ENCODE measurements at places on chromosomes 13 and 19. TPM values are rescaled to one million over a fixed set of nuclear protein-coding genes. Genes with fewer than 3 reads are reported as not detected.

GRCh38 chr13:32309312-32310133, 5.6 kb downstream of the ZAR1L start:
- H3K36me3 ChIP-seq, result no peaks in the 10 kb centered on the region
- no peak overlapping the region for H3K27ac ChIP-seq

GRCh38 chr13:41386211-41386610, 71.1 kb upstream of the RGCC start:
- no peak overlapping the region for H3K27ac ChIP-seq
- DNase-seq, result no peak
- no peaks in the 10 kb centered on the region for H3K4me1 ChIP-seq

DNA sequence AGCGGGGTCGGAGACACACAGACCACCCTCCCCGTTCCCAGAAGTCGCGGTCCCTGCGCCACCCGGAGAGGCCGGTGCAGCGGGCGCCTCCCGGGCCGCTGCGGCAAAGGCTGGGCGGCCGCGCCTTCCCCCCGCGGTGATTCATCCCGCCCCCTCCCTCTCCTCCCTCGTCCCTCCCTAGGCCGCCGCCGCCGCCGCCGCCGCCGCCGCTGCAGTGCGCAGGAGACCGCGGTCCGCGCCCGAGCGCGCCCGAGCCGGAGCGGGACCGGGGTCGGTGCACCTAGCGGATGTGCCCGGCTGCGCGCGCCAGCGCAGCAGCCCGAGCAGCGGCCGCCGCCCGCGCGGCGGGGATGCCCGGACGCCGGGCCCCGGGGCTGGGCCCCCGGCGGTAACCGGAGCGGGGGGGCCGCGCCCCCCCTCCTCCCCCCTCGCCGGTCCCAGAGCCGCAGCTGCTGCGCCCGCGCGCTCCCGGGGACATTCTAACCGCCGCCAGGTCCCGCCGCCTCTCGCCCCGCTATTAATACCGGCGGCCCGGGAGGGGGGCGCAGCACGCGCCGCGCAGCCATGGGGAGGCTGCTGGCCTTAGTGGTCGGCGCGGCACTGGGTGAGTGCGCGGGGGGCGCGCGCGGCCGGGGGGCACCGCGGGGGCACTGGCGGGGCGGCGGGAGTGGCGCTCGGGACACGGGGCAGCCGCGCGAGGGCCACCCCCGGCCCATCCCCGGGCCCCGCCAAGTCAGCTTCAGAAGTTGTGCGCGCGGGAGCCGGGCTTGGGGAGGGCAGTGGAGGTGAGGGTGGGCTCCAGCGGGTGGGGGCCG, at the start of gene SCN1B:
TSS of gene SCN1B (plus strand) at position 214 of the 815 bp plus-strand sequence. CDS start at position 565, 351 bp downstream.
- H3K4me3 ChIP-seq, result peak within 1 kb of the TSS; percentile 11
- H3K4me1 ChIP-seq, result peaks cover 21% of the 10 kb centered on the region
- peaks cover 40% of the 10 kb centered on the region for H3K27me3 ChIP-seq
- no peak for DNase-seq

DNA sequence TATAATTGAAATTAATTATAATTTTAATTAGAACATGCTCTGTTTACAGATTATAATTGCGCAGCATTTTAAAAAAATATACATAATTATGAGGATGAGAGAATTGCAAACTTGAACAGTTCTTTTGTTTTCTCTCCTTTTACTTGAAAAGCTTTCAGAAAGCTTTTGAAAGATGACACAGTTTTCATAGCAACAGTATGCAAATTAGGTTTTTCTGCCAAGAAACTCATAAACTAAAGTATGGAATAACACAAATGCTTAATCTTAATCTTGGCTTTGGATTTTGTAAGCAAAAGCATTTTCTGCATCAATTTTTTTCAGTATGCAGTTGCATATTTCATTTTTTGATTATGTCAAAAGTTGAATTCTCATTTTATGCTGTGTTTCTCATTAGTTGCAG, 32.8 kb upstream of the AKAP11 start:
- no peak overlapping the region for H3K27ac ChIP-seq
- DNase-seq, result no peak
- H3K4me3 ChIP-seq, result no peak overlapping the region
- H3K27me3 ChIP-seq, result no peaks in the 10 kb centered on the region

DNA sequence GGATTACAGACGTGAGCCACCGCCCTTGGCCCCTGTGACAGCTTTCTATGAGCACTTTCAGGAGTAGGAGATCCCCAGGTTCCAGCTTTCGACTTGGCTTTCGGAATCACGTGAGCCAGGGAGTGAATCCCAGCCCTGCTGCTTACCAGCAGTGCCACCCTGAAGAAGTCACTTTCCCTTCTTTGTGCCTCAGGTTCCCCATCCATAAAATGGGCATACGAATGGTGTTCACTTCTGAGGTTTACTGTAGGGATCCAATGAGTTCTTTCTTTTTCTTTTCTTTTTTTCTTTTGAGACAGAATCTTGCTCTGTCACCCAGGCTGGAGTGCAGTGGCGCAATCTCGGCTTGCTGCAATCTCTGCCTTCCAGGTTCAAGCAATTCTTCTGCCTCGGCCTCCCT, 4.3 kb upstream of the HOMER3 start:
- H3K27me3 ChIP-seq, result no peaks in the 10 kb centered on the region
- H3K36me3 ChIP-seq, result no peaks in the 10 kb centered on the region
- H3K4me3 ChIP-seq, result no peak overlapping the region
- H3K4me1 ChIP-seq, result peaks cover 11% of the 10 kb centered on the region

DNA sequence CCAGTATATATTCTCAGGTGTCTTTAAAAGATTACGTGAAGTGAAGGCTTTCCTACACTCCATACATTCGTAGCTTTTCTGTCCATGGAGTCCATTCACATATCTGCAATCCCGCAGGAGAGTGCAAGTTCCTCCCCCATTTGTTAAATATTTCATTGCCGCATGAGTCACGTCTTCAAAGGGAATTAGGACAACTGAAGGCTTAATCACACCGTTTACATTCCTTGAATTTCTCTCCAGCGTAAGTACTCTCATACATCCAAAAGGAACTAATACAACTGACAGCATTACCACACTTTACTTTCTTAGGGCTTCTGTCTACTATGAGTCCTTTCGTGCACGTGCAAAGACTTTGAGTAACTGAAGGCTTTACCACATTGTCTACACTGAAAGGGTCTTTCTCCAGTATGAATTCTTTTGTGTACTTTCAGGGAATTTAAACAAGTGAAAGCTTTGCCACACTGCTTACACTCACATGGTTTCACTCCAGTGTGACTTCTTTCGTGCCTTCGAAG, 29.0 kb upstream of the ZNF564 start:
- no peaks in the 10 kb centered on the region for H3K27me3 ChIP-seq
- DNase-seq, result no peak
- no peak overlapping the region for H3K4me3 ChIP-seq

DNA sequence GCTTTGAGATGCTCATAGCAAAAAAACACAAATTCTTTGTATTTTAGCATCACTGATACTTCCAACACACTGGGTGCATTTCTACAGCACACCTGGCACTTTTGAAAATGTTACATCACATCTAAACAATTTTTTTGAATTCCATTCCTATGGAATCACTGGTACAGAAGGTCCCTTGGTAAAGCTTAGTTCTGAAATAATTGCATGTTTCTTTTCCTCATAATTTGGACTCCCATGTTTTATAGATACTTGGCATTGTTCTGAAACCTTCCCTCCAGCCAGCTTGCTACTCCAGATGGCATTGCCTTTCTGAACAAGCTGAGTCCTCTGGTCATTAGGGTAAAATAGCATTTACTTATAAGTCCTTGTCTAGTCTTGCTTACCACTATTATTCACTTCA, 481.3 kb upstream of the GPC6 start:
- no peak overlapping the region for H3K4me3 ChIP-seq
- DNase-seq, result no peak
- no peak overlapping the region for H3K27ac ChIP-seq
- no peaks in the 10 kb centered on the region for H3K4me1 ChIP-seq
- H3K36me3 ChIP-seq, result no peaks in the 10 kb centered on the region

DNA sequence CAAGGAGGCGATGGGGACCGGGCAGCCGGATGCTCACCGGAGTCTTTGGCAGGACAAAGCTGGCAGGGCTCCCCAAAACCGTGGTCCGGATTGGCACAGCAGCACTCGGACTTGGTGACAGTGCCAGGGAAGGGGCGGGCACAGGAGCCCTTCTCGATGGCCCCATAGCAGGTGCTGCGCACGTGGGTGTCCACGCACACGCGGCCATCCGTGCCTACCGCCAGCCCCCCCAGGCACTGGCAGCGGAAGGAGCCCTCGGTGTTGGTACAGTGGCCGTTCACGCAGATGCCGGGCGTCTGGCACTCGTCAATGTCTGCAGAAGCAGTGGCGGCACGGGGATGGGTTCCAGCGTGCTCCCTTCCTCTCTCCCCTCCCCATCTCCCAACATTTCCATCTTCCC, 17.9 kb downstream of the FBN3 start:
- H3K27me3 ChIP-seq, result no peaks in the 10 kb centered on the region
- H3K4me1 ChIP-seq, result no peaks in the 10 kb centered on the region
- H3K4me3 ChIP-seq, result no peak overlapping the region
- H3K36me3 ChIP-seq, result no peaks in the 10 kb centered on the region

GRCh38 chr13:35162420-35162819, 220.3 kb downstream of the NBEA start:
- DNase-seq, result no peak
- H3K4me1 ChIP-seq, result no peaks in the 10 kb centered on the region
- no peaks in the 10 kb centered on the region for H3K27me3 ChIP-seq
- H3K36me3 ChIP-seq, result no peaks in the 10 kb centered on the region

DNA sequence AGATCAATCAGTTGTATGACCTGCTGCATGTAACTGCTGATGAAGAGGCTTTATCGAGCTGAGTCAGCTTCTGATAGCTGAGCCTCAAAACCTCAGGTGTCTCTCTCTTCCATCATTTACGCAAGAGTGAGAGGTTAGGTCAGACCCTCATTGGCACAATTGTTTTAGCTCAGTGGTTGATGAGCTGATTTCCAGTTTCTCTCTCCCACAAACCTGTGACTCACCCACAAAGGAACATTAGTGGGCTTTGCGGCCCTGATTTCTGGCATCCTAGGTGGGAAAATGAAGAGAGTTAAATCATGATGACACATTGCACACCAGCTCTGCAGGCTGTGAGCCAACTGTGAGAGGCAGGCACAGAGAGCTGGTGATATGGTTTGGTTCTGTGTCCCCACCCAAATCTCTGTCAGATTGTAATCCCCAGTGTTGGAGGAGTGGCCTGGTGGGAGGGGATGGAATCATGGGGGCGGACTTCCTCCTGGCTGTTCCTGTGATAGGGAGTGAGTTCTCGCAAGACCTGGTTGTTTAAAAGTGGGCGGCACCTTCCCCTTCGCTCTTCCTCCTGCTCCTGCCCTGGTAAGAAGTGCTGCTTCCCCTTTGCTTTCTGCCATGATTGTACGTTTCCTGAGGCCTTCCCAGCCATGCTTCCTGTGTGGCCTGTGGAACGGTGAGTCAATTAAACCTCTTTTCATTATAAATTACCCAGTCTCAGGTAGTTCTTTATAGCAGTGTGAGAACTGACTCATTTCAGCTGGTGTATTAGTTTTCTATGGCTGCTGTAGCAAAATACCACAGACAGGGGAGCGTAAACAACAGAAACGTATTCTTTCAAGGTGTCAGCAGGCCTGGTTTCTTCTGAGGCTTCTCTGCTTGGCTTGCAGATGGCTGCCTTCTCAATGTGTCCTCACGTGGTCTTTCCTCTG, 33.5 kb upstream of the TMTC4 start:
- no peak for DNase-seq
- H3K36me3 ChIP-seq, result no peaks in the 10 kb centered on the region
- no peak overlapping the region for H3K27ac ChIP-seq
- H3K4me3 ChIP-seq, result no peak overlapping the region
- no peaks in the 10 kb centered on the region for H3K27me3 ChIP-seq

GRCh38 chr19:7909471-7910067, 5.1 kb upstream of the TGFBR3L start:
- H3K4me3 ChIP-seq, result no peak overlapping the region
- H3K27ac ChIP-seq, result no peak overlapping the region
- DNase-seq, result no peak
- H3K4me1 ChIP-seq, result peaks cover 9% of the 10 kb centered on the region
- no peaks in the 10 kb centered on the region for H3K36me3 ChIP-seq
- peaks cover 10% of the 10 kb centered on the region for H3K27me3 ChIP-seq

GRCh38 chr13:46535825-46536224, 17.1 kb upstream of the LRCH1 start:
- no peaks in the 10 kb centered on the region for H3K4me1 ChIP-seq
- no peak overlapping the region for H3K4me3 ChIP-seq
- no peak overlapping the region for H3K27ac ChIP-seq

DNA sequence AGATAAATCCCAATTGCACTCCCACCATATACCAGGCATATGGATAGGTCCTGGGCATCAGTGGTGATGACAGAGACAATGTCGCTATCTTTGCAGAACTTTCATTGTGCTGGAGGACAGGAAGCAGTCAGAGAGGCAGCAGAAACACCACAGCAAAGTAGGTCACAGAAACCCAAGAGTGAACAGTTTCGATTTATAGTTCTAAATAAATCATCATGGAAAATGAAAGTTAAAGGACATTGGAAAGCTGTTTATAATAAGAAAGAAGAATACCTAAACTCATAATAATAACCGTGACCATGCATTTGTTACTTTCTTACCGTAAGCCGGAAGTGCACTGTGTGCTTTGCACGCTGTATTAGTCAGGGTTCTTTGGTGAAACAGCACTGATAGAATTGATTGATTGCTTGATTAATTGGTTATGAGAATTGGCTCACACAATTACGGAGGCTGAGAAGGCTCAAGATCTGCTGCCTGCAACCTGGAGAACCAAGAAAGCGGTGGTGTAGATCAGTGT, 38.9 kb downstream of the ALOX5AP start:
- H3K4me1 ChIP-seq, result no peaks in the 10 kb centered on the region
- no peak overlapping the region for H3K27ac ChIP-seq
- no peaks in the 10 kb centered on the region for H3K27me3 ChIP-seq
- no peak overlapping the region for H3K4me3 ChIP-seq

DNA sequence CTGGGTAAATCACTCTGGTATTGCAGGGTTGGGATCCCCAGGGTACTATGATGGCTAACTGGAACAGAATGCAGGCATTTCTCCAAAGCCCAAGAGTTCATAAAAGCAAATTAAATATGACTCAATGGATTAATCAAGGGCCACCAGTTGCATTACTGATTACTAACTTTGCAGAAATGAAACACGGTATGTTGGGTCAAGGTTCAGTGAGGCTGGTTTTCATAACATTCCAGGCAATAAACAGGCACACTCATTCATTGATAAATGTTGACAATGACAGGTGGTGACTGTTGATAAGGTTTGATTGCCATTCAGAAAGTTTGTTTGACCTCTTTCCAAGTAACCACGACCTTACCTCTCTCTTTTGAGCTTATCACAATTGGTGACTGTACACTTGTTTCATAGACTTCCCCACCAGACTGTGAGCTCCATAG, 506 bp upstream of the AP1M1 start:
- no peaks in the 10 kb centered on the region for H3K27me3 ChIP-seq
- no peak for DNase-seq
- peaks cover 26% of the 10 kb centered on the region for H3K4me1 ChIP-seq
- H3K4me3 ChIP-seq, result peak overlapping the region; percentile 90
- H3K27ac ChIP-seq, result peak overlapping the region; percentile 91

- no peak overlapping the region for H3K4me3 ChIP-seq
- no peak for DNase-seq
- no peak overlapping the region for H3K27ac ChIP-seq
- no peaks in the 10 kb centered on the region for H3K36me3 ChIP-seq
- H3K4me1 ChIP-seq, result no peaks in the 10 kb centered on the region
Observed at GRCh38 chr13:78176880-78177279, 258.2 kb upstream of the EDNRB start.

The FXYD7 gene
- not detected for total RNA-seq

The EBPL gene
- 54.6 TPM for total RNA-seq

The TNNT1 gene
- not detected for total RNA-seq

The PLK5 gene
- total RNA-seq, result not detected

The SIGLECL1 gene
- total RNA-seq, result not detected

The SLC46A3 gene
- 11.7 TPM for total RNA-seq

The ZNF526 gene
- 12.7 TPM for total RNA-seq

The ZSCAN4 gene
- total RNA-seq, result 0.21 TPM
